ENCODE measurements at places on chromosomes 11 and 22. TPM values are rescaled to one million over a fixed set of nuclear protein-coding genes. Genes with fewer than 3 reads are reported as not detected.

Gene OR56A4
- not detected for total RNA-seq

Gene KRTAP5-1
- total RNA-seq = not detected

Gene SMARCB1
- total RNA-seq = 51.3 TPM

Gene MAJIN
- total RNA-seq = not detected

Gene BTBD18
- total RNA-seq = not detected

Gene TMEM191C
- total RNA-seq = 0.59 TPM

Gene GPR83
- total RNA-seq = not detected

Gene KCTD14
- total RNA-seq = 0.29 TPM

Gene SMIM35
- total RNA-seq = not detected

GRCh38 chr11:94975599-94975998, 2.1 kb downstream of the KDM4D start:
- DNase-seq = no peak

DNA sequence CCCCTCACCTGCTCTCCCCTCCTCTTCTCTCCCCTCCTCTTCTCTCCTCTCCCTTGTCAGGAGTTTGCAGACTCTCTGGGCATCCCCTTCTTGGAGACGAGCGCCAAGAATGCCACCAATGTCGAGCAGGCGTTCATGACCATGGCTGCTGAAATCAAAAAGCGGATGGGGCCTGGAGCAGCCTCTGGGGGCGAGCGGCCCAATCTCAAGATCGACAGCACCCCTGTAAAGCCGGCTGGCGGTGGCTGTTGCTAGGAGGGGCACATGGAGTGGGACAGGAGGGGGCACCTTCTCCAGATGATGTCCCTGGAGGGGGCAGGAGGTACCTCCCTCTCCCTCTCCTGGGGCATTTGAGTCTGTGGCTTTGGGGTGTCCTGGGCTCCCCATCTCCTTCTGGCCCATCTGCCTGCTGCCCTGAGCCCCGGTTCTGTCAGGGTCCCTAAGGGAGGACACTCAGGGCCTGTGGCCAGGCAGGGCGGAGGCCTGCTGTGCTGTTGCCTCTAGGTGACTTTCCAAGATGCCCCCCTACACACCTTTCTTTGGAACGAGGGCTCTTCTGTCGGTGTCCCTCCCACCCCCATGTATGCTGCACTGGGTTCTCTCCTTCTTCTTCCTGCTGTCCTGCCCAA, 1.9 kb upstream of the CNIH2 start:
- no peak for DNase-seq

DNA sequence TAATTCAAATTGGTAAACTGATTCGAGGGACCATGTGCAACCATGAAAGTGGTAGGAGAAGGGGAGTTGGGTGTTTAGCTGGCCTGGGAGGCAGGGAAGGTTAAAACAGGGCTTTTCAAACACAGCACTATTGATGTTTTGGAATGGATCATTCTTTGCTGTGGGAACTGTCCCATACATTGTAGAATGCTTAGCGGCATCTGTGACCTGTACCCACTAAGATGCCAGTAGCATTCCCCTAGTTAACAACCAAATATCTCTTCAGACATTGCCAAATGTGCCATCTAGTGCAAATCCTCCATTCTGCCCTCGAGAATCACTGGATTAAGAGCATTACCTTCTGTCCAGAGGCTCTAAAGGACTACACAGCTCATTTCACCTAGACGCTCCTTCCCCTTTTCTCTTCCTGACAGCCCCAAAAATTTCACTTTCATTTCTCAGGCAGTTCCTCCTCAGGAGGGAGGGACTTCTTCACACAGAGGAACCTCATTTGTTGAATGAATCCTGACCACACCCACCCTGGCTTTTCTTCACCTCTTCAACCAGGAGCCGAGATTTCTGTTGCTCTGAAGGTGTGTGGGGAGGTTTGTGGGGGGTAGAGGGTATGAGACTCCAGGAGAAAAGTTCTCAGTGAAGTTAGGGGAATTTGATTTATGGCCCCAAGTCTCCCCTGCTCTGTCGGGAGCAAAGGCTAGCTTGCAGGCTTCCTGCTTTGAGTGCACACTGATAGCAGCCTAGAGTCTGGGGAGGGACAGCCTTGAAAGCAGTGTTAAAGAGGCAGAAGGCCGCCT, at the start of gene TRIM34:
Gene TRIM34, plus strand, starts transcription at position 513 of the 791 bp plus-strand sequence. CDS start 7,331 bp downstream, outside the sequence.
- DNase-seq = peak; percentile 96

- DNase-seq = no peak
Observed at GRCh38 chr11:67776852-67777520, 102.6 kb upstream of the ALDH3B2 start.

- no peak for DNase-seq
Observed at GRCh38 chr11:46006418-46007070, 84.1 kb downstream of the LARGE2 start.

- DNase-seq = no peak
Observed at GRCh38 chr11:66450560-66450959, 11.9 kb upstream of the MRPL11 start.

DNA sequence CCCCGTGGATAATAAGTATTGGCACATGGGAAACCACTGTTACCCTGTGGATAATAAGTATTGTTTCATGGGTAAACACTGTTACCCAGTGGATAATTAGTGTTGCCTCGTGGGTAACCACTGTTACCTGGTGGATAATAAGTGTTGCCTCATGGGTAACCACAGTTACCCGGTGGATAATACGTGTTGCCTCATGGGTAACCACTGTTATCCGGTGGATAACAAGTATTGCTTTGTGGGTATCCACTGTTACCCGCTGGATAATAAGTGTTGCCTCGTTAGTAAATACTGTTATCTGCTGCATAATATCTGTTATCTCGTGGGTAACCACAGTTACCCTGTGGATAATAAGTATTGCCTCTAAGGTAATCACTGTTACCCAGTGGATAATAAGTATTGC, 25.5 kb upstream of the NXPE4 start:
- no peak for DNase-seq

DNA sequence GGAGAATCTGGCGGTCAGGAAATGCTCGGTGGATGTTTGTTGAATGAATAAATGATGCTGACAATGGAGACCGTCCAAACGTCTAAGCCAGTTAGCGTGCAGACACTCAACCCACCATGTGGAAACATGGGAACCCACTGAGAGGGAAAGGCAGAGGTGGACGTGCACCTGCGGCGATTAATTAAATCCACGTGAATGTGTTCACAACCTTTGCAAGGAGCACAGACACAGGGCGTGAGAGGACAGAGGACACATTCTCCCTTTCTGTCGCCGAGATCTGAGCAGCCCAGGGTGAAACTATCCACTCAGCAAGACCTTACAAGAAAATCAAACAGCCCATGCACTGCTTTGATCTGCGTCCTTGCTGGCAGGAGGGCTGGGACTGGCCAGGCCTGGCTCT, 58.3 kb upstream of the LINC01488 start:
- no peak for DNase-seq

DNA sequence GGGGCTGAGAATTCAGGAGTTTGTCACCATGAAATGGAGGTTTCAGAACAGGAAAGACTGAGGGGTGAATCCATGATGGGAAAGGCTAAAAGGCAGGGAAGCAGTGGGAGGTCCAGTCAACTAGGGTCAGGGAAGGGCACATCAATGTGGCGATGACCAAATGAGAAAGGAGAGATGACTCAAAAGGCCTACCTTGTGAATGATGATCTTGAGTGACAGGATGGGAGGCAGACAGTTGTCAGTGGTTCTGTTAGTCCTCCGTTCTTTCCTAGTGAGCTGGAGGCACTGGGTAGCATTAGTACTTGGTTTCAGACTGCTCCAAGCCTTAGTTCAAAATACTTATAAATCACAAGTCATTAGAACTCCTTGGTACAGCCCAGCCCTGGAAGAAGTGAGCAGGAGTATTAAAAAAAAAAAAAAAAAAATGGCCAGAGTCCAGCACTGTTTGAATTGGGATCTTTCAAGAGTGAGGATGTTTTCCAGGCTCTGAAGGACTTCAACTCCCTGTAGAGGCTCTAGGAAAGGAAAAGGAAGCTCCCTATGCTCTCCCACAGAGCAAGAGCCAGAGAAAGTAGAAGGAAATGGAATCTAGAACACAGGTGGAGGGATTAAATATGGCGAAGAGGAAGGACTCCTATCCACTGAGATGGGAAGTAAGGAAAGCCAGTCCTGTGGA, 8.3 kb upstream of the DCHS1 start:
- DNase-seq = no peak

GRCh38 chr11:77449060-77449521, 24.8 kb downstream of the PAK1 start:
- DNase-seq = no peak

DNA sequence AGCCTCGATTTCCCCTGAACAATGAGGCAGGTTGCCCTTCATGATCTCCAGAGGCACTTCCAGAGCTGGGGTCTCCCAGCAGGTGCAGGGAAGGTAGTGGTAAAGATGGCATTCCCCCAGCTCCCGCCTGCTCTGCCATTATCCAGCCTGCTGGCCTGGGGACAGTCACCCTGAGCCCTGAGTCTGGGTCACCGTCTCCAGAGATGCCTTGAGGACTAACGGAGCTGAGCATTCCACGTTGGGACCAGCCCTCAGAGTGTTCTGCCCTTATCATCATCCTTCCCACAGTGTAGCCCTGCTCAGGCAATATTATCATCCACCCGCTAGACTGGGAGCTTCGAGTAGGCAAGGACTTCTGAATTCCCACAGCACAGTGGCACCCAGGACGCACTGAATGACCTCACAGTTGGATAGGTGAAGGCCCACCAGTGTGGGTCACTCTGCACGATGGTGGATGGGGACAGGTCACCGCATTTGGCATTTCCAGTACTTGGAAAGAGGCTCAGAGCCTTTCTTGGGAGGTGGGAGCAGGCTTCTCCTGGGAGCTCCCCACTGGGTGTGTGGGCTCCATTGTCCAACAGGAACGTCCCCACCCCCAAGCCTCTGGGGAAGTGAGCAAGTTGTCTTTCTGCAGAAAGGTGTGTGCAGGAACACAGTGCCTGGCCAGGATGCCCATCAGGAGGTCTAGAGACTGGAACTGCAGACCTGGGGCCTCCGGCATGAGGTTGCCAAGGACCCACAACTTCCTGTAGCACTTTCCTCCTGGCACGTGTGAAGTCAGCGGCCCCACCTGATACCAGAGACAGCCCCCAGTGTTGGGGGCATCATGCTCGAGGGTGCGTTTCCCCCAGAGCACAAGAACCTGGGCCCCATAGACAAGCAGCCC, 51.4 kb upstream of the WNT7B start:
- peak; percentile 45 for DNase-seq

DNA sequence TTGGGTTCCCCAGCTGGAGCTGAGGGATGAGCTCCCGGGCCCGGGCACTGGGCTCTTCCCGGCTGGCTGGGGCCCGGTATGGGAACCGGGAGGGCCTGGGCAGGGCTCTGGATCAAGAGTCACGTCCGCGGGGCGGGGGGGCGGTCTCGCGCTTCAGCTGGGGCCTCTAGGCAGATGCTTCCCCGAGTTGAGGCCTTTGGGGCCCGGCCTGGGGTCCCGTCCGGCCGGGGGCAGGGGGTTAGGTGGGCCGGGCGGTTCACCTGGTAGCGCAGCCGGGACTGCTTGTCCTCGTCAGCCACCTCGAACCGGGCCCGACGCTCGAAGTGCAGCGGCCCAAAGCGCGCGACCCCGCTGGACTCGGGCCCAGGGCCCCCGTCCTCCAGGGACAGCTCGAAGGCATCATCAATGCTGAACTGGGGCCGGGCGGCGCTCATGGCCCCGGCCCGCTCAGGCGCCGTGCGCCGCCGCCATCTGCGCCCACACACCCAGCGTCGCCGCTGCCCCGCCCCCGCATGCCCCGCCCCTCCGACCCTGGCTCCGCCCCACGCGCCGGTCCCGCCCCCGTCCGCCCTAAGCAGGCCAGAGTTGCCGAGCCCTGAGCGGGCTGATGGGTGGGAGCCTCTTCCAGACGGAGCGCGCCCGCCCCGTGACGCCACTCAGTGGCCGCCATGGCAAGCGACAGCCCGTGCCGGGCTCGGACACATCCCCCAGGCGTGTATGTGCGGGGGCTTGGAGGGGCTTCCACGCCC, at the start of gene TMEM134:
Gene TMEM134, minus strand, starts transcription at position 493 of the 749 bp plus-strand sequence. Its CDS starts 59 bp downstream, at position 434.
- DNase-seq = peak; percentile 99

DNA sequence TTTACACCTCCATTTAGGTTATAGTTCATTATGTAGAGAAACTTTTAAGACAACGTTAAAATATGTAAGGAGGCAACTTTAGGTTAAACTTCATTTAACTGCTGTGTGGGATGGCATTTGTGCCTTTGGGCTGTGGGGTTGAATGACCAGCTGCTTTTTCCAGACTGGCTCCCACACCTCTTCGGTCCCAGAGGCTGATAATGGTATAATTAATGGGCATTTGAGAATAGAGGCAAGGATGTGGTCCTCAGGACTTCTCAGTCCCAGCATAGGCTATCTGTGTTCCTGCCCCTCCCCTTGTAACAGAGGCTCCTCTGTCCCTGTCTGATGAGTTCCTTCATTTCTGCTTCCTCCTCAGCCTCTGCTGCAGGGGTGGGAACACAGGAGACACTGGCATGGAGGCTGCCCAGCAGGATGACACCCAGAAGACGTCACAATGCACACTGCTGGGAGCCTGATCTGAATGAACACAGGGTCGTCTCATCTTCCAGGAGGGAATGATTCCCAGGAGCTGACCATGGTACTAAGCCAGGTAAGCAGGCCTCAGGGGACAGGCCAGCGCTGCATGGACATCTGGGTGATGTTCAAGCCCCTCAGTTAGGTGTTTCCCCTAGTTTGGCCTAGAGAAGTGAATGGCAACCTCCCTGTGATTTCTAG, 17.1 kb upstream of the GNAZ start:
- DNase-seq = no peak

DNA sequence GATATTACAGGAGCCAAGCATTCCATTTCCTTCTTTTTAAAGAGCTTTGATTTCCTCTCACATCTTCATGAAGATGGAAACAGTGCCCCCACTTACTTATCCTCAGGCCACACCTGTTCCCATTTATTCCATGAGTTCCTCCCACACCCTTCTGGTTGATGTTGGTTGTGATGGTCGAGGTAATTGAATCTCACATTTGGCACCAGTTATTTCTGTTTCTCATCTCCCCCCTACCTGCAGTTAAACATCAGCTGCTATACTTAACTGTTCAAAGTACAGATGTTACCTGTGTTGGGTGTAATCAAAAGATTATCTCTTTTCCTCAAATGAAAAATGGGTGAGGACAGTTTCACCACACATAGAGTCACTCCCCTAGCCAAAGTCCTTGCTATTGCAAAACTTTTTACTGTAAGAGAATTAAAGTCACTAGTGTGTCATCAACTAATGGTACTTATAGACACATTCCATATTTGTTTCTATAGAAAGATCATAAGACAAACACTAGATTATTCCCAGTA, 1.9 kb downstream of the TMEM45B start:
- DNase-seq = no peak

DNA sequence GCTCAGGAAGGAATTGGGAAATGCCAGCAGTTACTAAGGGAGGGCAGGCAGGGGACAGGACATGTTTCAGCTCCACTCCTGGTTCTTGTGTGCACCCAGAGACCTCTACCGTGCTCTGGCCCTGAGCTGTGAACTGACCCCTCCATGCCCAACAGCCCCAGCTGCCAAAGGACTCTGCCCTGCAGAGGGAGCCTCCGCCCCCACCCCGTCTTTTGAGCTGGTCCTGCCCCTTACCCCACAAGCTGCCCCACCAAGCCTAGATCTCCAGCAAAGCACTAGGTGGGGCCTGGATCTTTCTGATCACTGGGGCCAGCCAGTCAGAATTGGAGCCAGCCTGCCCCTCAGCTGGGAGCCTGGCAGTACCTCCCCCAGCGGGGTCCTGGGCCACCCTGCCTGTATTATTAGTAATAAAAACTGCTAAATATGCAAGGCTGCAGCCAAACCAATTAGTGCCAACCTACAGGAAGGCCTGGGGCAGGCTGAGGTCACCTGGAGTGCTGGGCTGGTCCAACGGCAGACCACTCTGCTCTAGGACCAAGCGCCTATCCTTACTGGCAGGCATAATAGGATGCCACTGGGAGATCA, 23.9 kb upstream of the DRICH1 start:
- no peak for DNase-seq

GRCh38 chr11:14259878-14260277, 99.1 kb downstream of the RRAS2 start:
- DNase-seq = no peak

GRCh38 chr11:119795690-119796089, 66.7 kb upstream of the NECTIN1 start:
- no peak for DNase-seq
